ENCODE measurements at places on chromosomes 16 and 17.

- DNase-seq: no peak
Observed at GRCh38 chr16:67543036-67543435, 14.4 kb downstream of the RIPOR1 start.

- DNase-seq: no peak
Observed at GRCh38 chr17:78774956-78775571, 7.0 kb downstream of the CYTH1 start.

DNA sequence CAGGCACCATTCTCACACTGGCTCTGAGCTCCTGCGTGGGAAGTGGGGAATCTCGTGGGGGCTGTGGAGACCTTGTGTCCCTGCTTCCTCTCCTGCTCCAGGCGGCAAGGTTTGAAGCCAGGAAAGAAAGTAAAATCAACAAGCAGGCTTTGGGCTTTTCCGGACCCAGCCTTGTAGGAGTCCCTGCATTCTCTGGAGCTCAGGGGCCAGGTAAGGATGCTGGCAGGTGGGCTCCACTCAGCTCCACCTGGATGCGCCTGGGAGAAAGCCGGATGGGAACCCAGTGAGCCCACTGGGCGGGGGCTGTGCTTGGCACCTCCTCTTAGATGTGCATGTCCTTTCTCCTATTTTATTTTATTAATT lies 362.5 kb downstream of the SEC14L1 start:
- DNase-seq: no peak

- DNase-seq: peak; percentile 43
Observed at GRCh38 chr17:7293816-7294613, 424 bp downstream of the YBX2 start.

DNA sequence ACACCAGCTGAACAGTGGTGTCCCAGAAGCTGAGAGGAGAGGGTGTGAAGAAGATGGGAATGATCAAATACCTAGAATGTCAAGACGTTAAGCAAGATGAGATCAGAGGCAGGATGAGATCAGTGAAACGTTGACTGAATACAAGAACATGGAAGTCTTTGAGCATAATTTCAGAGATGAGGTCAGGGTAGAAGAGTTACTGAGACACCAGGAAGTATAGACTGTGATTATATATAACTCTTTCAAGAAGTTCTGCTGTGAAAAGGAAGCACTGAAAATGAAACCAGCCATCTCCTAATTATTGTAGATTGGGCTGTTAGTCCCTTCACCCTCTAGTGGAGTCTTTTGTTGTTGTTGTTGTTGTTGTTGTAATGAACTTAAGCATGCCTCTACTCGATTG lies 9.1 kb downstream of the SHCBP1 start:
- no peak for DNase-seq

- no peak for DNase-seq
Observed at GRCh38 chr16:4958510-4959438, 644 bp downstream of the SEC14L5 start.

DNA sequence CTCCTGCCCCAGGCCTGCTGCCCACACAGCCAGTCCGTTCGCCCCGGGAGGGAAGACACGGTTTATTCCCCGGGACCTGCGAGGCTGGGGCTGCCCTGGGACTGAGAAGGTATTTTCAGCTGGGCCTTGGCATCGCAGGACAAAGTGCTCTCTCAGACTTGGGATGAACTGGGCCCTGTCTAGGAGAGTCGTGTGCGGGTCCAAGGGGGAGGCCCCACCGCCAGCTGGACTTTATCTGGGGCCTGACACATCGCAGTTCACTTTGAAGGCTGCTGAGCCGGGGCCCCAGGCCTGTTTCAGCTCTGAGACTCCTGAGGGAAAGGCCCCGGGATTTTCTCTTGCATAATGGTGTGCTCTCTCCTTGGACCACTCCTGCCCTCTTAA lies 6.8 kb downstream of the CRISPLD2 start:
- no peak for DNase-seq

DNA sequence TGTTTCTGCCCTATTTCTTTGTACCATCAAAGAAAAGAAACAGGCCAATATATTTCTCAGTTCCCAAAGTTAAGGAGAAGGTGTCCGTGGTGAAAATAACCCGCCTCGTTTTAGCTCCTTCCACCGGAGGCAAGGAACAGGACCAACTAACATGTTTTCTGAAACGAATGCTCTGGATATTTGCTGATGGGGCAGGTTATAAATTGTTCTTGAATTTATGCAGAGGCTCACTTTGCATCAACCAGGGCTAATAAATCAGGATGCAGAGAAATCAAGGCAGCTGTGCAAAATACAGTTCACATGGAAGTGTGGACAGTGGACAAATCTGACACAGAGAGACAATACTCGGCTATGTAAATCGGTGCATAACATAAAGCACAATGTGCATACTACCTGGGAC lies 189.8 kb downstream of the GRIN2A start:
- DNase-seq: no peak

DNA sequence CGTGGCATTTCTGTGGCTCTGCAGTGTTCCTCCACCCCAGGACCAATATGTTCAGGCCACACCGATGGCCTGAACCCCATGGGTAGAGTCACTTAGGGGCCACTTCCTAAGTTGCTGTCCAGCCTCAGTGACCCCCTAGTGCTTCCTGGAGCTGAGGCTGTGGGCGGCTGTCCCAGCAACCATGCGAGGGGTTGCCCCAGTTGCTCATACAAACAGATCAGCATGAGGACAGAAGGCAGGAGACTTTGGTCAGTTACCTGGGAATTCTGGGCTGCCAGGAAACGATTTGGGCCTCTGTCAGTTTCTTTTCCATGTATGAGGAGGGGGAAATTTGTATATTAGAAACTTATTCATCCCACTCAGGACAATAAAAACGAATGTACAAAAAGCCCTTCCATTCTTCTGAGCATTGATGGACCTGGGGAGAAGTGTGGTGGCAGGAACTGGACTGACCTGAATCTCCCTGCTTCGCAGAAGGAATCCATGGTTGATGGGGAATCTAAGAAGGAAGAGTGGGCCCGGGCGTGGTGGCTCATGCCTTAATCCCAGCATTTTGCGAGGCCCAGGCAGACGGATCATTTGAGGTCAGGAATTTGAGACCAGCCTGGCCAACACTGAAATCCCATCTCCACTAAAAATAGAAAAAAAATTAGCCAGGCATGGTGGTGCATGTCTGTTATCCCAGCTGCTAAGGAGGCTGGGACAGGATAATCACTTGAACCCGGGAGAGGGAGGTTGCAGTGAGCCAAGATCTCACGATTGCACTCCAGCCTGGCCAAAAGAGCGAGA lies 4.9 kb upstream of the IL32 start:
- no peak for DNase-seq

DNA sequence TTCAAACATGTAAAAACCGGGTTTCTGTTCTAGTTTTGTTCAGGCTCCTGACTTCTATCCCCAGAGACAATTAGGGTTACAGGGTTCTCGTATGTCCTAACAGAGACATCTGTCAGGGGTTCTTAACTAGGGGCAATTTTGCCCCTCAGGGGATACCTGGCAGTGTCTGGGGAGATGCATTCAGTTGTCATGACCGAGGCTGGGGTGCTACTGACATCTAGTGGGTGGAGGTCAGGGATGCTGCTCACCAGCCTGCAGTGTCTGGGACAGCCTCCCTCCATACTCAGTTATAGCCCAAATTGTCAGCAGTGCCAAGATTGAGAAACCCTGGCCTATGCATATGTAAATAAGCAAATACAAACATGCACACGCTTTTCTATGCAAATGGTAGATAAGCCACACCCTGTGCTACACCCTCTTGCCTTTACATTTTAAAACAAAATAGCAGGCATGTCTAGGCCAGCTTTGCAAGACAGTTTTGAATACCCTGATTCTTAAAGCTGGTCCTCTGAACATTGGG lies 37.4 kb downstream of the CLEC16A start:
- DNase-seq: no peak

DNA sequence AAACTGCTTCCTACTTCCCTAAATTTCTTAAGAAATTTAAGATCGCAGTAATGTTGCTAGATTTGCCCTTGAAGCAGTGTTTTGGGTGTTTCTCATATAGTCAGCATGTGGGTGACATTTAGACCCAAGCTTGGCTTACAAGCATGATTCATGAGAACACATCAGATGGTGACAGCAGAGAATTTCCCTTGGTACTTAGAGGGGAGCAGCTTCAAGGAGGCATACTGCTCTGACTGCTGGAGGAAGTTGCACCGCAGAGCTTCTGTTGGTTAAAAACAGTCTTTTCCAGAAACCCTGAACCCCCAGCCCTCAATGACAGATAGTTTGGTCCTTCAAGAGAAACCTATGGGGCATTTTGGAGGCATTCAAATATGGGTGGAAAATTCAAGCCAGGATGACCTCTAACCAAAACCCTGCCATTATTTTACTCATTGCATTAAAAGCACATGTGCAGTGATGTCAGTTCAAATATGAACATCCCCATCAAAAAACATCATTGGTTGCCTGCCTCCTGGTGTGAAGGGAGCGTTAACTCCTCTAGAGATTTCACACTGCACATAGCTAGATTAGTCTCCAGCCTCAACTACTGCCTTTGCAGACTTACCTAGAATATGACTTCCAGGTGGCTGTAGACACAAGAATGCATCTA lies 201.5 kb upstream of the CACNG5 start:
- DNase-seq: no peak

Data from D721Med (cell line).